ENCODE measurements at places on chromosomes 3 and 15. TPM values are rescaled to one million over a fixed set of nuclear protein-coding genes. Genes with fewer than 3 reads are reported as not detected.
A peak's percentile ranks its signal among the peaks of the same experiment; 100 is the strongest.

Gene KNL1
- total RNA-seq: 1.5 TPM

Gene AQP9
- 60.3 TPM for total RNA-seq

GRCh38 chr3:141528800-141529199, 42.0 kb downstream of the RASA2 start:
- no peak for DNase-seq

GRCh38 chr15:80325206-80325605, 73.2 kb upstream of the CTXND1 start:
- no peak for DNase-seq

DNA sequence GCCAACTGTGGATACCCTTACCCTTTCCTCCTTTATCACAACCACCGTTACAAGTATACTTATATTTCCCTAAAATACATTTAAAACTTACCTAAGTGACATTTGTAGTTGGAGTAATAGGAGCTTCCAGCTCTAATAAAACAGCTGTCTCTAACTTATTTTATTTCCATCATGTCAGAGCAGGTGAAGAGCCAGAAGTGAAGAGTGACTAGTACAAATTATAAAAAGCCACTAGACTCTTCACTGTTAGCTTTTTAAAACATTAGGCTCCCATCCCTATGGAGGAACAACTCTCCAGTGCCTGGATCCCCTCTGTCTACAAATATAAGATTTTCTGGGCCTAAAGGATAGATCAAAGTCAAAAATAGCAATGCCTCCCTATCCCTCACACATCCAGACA, 102.3 kb downstream of the MME start:
- DNase-seq: no peak

- DNase-seq: no peak
Observed at GRCh38 chr15:43492266-43492665, 690 bp downstream of the TP53BP1 start.

DNA sequence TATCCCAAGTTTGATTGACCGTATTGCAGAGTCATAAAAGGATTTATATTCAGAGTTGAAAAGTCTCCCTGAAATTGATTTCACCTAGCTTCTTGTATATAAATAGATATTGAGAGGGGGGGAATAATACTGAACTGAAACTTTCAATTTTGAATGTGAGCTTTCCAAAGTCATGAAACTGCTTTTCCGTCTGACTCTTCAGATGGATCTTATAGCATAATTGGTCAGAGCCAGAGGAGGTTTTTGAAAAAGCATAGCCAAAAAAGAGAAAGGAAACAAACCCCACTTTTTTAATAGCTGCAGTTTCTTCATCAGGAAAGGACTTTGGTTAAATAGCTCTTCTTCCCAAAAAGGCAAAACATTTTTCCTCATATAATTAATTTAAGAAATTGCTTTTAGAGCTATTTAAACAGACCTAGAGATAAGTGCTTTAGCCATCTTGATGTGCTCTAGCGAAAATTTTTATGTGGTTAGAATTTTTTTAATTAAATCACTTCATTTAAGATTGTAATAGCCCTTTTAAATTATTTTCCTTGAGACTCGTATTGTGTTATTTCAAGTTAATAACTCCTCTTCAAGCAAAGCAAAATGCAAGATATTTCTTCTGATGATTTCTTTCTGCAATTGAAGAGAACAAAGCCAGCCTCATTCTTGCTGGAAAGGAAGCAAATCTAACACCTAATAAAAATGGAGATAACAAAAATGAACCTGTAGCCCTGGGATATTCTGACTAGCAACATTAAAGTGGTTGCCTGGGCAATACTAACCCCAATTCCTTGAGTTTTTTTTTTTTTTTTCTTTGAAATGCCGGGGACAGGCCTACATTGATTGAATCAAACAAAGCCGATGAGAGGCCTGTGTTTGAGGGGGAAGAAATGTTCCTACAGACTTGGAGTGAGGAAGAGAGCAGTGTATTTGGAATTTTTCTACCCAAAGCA, 173.6 kb downstream of the PTPRG start:
- no peak for DNase-seq

Gene RFT1
- 18.3 TPM for total RNA-seq

Gene EFHB
- 5.6 TPM for total RNA-seq

- no peak for DNase-seq
Observed at GRCh38 chr15:42691770-42692169, 45.2 kb downstream of the CDAN1 start.

DNA sequence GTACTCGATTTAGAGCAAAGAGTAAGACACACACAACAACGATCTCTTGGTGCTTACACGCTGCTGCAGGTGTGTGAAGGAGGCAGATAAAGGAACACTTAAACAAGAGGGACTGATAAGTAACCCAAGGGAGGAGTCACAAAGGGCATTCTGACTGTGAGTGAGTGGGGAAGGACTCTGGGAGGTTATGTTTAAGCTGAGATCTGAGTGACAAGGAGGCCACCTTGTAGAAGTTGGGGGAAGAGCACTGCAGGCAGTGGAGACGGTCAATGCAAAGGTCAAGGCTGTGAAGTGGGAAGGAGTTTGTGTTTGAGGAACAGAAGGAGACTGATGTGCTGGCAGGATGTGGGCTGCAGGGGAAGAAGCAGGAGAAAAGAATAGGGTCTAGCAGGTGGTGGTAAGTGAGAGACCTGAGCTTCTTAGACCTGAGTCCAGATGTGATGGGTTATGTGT, 63.1 kb downstream of the LPP start:
- no peak for DNase-seq

DNA sequence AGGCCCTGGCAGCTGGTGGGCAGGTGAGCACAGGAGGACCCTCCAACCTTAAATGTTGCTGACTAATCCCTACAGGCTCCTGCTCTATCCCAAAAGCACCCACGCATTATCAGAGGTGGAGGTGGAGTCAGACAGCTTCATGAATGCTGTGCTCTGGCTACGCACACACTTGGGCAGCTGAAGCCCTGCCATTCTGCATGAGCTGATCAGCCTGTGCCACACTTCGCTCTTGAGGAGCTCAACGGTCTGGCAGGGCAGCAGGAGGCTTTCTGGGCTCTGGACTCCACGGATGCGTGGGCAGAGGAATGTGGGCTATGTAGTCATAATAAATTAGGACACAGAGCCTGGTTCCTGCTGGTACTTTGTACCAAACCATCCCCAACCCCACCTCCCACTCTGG, 6.1 kb downstream of the MST1 start:
- no peak for DNase-seq

DNA sequence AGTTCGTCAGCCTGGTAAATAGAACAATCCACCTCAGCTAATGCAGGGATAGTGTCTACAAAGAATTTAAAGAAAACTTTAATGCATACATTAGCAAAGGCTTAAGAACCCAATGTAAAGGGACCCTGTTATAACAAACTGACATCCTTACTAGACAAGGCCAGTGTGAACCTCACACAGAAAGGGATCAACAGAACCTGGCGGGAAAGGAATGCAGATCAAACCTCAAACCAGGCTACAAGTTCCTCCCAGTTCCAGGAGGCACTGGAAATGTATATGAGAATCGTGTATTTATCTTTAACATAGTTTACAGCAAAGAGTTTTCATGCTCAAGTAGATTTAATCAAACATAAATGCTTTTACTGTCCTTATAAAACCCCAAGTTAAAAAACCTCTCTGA, 37.6 kb upstream of the ATP11B start:
- DNase-seq: no peak

Gene GRK7
- not detected for total RNA-seq

DNA sequence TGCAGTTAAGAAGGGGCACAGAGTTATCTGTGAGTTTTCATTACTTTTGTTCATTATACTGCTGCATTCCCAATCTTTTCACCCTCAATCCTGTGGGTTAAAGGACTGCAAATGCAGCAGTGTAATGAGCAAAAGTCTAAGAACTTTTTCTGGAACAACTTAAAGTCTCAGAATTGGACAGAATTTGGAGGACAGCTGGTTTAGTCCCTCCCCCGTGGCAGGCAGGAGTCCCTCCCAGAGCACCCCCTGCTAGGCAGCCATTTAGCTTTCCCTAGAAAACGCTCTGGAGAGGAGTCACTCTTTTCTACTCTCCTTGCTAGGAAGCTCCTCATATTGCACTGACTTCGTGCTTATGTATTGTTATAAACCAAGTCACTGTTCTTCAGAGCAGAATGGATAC, 156.3 kb upstream of the UBE2E1 start:
- no peak for DNase-seq

GRCh38 chr3:13493867-13494441, 13.8 kb downstream of the HDAC11 start:
- no peak for DNase-seq

- DNase-seq: no peak
Observed at GRCh38 chr15:67144609-67145311, 79.4 kb downstream of the SMAD3 start.

Gene KCNAB1
- total RNA-seq: 4.7 TPM

DNA sequence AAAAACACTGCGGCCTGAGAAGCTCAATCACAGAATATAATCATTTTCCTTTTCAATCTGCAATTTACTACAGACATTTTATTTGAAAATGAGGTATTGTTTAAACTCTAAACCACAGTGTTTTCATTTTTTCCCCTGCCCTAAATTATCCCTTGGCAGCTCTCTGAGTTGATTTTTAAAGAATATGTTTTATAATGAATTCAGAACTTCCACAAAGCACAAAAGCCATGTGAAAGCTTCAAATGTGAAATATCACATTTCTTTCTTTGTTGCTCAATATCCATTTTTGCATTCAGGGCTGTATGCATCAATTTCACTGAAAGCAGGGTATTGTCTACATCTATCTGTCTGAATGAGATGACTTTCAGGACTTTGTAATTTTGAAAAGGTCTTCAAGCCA, 813.6 kb upstream of the ALCAM start:
- no peak for DNase-seq

Gene C3orf70
- 3.2 TPM for total RNA-seq

Gene HEMK1
- 28.4 TPM for total RNA-seq

DNA sequence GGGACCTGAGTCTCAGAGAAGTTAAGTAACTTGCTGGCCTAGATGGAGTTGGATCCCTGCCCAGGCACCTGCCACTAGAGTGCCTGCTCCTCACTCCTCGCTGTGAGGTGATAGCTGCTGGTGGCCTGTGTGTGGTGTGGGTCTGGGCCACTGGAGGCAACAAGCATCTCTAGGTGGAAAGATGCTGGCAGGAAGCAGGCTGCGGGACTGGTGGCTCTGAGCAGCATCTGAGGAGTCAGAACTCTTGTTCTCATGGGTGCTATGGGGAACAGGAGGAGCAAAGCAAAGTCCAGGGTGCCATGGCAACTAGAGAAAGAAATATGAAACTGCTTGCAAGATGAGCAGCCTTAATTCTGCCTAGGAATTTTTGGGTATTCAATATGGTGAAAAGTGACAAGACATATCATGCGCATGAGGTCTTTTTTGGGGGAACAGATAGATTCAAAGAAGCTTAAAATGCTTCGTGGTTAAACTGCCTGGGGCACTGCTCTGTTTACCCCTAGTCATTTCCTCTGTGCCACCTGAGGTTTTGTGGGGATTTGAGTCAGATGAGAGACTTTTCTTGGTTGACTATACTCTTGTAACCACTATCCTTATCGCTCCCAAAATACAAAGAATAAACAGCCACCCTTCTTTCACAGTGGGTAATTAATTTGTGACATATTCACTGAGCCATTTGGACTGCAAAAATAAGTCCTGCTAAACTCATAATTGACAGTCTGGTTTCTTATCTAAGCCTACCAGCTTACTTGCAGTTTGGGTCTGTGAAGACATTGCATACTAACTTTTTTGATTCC, 50.3 kb downstream of the MED12L start:
- DNase-seq: peak; percentile 72

- DNase-seq: no peak
Observed at GRCh38 chr15:60371175-60372051, 26.4 kb downstream of the ANXA2 start.

GRCh38 chr3:4829031-4829394, 150.2 kb upstream of the BHLHE40 start:
- no peak for DNase-seq

DNA sequence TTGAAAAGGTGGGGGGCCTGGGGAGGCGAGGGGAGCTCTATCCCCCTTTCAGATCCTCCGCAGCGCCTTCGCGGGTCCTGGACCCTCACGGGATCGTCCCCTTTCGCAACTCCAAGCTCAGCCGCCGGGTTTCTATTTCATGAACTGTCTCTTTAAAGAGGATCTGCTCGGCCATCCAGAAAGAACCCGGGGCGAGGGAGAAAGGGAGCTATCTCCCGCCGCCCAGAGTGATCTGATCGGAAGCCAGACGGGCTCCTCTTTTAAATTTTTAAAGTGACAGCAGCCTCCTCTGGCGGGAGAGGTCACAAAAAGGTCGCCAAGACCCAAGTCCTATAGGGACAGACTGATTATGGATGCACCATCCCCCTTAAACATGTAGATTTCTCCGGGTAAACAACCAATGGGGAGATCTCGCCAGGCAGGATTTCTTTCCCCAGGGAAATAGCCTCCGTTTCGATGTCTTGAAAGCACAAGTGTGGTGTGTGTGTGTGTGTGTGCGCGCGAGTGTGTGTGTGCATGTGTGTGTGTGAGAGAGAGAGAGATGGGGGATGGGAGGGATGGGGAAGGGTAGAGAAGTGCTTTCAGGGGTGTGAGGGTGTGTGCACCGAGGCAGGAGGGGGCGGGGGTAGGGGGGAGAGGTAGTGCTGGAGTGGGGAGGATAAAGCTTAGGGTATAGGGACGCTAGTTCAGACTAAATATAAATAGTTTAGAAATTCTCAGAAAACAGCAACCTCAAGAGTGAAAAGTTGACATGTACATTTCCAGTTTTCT, 516.1 kb downstream of the MECOM start:
- DNase-seq: peak; percentile 56

DNA sequence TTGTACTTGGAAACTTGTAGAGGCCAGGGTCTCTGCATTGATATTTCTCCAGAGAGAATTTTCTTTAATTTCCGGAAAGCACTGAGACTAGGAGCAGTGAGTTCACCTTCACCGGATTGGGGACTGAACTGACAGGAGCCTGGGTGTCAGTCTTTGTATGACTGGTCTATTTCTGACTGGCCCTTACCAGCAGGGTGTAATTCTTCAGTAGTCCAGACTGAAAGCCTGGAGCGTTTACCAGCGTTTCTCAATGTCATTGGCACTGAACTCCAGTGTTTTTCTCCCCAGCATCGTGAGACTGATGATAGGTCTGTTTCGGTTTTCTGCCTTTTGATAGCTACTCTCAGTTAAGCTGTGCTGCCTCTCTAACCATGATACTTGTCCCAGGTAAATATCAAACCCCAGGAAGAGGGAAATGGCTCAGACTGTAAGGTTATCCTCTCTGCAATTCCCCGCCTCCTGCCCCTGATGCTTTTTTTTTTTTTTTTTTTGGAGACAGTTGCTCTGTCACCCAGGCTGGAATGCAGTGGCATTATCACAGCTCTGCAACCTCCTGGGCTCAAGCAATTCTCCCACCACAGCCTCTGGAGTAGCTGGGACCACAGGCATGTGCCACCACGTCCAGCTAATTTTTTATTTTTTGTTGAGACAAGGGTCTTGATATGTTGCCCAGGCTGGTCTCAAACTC, 103.6 kb downstream of the CACNA2D3 start:
- DNase-seq: no peak

GRCh38 chr3:35946121-35946853, 307.0 kb downstream of the ARPP21 start:
- no peak for DNase-seq

Gene SLC51B
- 3.2 TPM for total RNA-seq

- no peak for DNase-seq
Observed at GRCh38 chr15:91889111-91889815, 35.8 kb downstream of the SLCO3A1 start.
